ENCODE measurements at places on chromosomes 11 and 22.

DNA sequence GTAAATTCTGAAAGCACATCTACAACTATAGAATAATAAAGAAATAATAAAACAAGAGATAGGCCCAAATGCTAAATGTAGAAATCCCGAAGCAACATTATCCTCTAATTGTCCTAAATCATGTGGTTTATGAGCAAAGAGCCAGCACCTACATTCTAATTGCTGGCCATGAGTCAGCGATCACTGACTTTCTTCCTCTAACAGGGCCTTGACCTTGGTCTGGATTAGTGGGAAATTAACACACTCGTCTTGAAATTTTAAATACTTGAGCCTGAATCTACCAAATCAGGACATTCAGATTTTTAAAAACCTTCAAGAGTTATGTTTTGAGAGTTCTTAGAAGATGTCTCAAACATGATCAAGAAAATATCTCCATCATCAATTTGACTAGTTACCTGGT, 727.6 kb downstream of the METTL15 start:
- no peak for DNase-seq

DNA sequence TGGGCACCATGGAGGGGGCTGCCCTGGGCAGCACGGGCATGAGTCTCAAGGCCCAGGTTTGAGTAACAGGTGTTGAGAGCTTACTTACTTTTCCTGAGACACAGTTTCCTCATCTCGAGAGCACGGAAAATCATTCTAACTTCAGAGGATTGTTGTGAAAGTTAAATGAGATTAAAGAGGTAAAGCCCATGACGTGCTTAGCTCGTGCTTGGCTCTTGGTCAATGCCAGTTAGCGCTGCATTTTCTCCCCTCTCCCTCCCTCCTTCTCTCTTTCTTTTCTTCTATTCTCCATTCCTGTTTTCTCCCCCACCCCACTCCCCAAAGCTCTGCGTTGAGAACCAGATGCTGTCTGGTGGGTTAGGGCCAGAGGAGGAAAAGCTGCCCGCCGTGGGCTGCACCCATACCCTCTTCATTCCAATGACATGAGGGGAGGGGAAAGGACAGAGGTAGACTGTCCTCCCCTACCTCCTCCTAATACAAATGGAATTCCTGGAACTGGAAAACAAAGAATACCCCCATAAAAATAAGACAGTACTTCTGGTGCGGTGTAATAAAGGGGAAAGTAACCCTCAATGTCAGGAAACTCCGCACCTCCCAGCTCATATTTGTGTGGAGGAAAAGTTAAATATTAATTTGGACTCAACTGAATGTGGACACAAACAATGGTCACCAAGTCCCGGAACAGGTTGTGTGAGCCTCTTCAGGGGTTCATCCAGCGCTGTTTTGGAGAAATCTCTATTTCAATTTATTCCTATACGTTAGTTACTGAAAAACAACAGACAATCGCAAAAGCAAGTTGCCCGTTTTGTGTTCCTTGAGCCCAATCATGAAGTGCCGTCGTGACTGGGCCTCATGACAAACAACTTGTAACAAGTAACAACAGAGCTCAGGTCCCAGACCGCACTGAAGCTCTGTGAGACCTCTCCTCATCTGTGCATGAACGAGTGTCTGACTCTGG, 54.8 kb upstream of the B3GAT1 start:
- DNase-seq: no peak

DNA sequence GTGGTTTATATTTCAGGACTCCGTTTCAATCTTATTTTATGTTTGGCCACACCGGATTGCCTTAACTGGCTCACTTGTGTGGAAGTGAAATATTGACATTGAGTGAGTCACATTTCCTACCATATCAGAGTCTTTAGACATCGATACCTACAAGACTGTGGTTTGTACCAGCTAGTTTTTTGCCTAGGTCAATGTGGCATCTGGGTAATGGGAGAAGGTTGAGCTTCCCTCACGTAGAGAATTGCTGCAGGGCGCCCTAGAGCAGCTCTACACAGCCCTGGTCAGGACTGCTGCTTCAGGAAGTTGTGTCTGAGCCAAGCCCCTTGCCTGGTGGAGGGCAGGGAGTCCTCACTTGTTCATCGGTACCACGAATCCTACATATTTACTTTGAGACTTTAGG, 1.6 kb downstream of the GRAMD1B start:
- DNase-seq: no peak

- no peak for DNase-seq
Observed at GRCh38 chr11:69894648-69895047, 75.4 kb upstream of the FGF3 start.
